Stimulated activated CD4-positive, alpha-beta T cell treated with anti-CD3 and anti-CD28 coated beads, Interleukin-4, amount 100 ng/mL, for 4 hours (primary cell): ENCODE measurements at places on chromosomes 4 and X.

GRCh38 chr4:127772769-127773671, 9.1 kb upstream of the HSPA4L start:
- DNase-seq = no peak

GRCh38 chrX:103439161-103439560, 62.8 kb downstream of the BEX3 start:
- no peak for DNase-seq

DNA sequence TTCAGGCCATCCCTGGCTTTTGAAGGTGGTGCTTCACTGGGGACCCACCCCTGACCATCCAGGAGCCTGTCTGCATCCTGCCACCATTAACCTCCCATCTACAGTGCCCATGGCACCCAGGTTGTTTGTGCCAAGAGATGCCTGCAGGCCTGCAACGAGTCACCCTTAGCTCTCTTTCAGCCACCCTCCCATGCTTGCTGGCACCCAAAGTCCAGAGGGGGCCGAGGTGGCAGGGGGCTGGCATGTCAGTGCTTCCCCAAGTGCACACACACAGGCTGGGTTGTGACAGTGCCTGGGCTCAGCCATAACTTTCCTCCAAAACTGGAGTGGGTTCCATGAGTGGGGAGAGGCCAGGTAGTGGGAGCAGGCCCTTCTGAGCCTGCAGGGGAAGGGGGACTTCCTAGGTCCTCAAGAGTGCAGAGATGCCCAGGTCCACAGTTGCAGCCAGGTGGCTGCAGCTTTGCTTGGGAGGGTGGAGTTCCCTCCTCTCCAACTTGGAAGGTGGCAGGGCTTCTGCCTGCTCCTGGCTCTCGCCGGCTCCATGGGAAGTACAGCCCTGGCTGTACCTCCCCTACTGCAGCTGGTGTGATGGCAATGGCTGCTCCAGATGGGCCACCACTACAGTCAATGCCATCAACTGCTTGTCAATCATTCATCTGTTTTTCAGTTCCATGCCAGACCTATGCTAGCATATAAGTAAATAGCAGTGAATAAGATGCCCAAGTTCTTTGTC, 235.9 kb upstream of the GIMD1 start:
- DNase-seq = no peak

GRCh38 chrX:18983666-18984380, at the start of gene PHKA2:
Gene PHKA2 (minus strand): TSS chrX:18984114. CDS start chrX:18983932, 182 bp downstream.
- peak; percentile 1 for DNase-seq

- DNase-seq = no peak
These were observed 125.6 kb downstream of the ARHGAP24 start for GRCh38 chr4:85600501-85600900.

DNA sequence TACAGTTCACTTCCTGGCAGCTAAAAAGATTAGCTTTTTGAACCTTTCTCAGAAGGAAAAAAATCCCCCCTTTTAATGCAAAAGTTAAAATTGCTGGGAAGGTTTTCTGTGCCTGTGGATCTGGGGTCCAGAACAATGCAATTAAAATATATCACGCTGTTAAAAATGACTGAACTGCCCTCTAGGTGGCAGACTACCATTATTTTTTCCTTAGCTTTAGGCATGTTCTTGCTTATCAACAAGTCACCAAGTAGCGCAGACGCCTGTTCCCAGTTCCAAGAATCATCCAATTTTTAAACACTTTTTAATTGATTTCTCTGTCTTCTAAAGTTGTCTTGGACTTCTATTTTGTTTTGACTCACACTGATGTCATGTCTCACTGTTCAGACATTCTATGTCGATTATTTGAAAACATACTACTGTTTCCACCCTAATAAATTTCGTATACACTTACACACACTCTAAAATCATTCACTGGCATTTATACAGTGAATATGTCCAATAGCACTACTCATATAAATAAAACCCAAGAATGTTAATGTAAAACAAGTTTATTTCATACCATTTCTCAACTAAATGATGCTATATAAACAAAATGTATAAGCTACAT, 661.6 kb downstream of the RAPGEF2 start:
- DNase-seq = no peak

DNA sequence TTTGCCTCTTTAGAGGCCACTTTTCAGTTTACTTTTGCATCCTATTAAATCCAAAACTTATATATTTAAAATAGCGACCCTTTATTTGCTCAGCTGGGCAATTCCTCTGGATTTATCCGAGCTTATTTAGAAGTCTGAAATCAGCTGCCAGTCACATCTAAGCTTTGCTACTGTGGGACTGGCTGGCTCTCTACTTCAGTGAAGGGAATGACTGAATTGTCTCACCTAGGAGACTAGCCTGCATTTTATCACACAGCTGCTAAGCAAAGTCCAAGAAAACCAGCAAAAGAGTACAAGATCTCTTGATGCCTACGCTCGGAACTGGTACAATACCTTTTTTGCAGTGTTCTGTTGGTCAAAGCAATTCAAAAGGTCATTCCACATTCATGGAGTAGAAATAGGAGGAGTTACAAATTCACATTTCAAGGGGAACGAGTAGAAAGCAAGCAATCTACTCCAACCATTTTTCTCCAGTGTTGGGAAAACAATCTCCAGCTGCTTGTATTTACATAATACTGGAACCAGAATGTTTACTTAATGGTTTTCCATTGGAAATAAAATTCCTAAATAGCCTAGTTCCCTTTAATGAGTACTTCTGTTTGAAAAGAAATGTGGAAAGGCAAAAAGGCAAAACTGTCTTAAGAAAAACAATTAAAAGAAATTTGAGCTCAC, 160.2 kb downstream of the MAGEB5 start:
- DNase-seq = no peak

- no peak for DNase-seq
These were observed 106.7 kb upstream of the GRXCR1 start for GRCh38 chr4:42785817-42786216.

- DNase-seq = no peak
These were observed 8.2 kb upstream of the GPAT3 start for GRCh38 chr4:83527671-83528070.

DNA sequence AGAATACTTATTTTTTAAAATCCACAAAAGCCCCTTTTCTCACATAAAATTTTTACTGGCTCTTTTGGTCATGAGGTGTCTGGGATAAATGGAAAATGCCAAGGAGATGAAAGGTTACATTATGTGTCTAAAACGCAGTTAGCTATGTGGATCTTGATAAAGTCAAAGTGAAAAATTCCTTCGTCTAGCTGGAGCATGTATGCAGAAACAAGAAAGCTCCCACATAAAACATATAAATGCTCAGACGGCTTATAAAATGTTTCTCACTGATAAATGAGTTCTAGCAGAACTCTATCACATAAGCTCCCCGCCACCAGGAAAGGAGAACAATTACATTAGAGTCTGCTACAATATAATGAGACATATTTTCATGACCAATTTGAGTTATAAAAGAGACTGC, 83.8 kb downstream of the TBC1D9 start:
- no peak for DNase-seq

DNA sequence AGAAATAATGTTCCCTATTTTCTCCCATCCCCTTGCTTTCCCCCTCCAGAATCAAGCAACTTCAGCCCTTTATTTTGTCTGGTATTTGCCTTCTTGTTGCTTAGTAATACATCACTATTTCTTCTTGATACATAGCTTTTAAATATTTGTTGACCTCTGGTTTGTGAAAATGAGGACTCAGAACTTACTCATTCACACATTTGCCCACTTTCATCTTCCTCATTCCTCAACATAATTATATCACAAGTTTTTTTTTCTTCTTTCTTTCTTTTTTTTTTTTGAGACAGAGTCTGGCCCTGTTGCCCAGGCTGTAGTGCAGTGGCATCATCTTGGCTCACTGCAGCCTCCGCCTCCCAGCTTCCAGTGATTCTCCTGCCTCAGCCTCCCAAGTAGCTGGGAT, 28.9 kb upstream of the NDUFC1 start:
- no peak for DNase-seq

DNA sequence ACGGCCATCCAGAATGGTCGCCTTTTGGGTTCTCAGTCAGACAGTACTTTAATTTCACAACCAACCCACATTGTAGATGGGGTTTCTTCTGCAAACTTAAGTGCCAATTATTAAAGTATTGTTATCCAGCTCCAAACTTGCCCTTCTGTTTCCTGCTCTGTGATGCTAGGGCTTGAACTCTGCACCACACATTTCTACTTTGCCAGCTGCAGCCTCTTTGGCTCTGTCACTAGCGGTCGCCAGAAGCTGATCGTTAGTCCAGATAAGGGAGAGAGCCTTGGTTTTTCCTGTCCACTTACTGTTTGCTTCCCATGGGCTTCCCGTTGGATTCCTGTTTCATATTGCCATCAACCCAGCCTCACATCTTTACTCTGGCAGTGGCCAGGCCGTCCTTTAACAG, 196.6 kb downstream of the ASB9 start:
- no peak for DNase-seq

GRCh38 chr4:126766241-126766640, 866.5 kb upstream of the INTU start:
- no peak for DNase-seq

DNA sequence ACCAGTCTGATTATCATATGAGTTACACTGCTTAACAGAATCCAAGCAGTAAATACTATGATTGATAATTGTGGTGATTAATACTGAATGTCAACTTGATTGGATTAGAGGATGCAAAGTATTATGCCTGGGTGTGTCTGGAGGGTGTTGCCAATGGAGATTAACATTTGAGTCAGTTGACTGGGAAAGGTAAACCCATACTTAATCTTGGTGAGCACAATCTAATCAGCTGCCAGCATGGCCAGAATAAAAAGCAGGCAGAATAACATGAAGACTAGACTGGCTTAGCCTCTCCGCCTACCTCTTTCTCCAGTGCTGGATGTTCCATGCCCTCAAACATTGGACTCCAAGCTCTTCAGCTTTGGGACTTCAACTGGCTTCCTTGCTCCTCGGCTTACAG, 961.3 kb downstream of the ADGRL3 start:
- DNase-seq = no peak

DNA sequence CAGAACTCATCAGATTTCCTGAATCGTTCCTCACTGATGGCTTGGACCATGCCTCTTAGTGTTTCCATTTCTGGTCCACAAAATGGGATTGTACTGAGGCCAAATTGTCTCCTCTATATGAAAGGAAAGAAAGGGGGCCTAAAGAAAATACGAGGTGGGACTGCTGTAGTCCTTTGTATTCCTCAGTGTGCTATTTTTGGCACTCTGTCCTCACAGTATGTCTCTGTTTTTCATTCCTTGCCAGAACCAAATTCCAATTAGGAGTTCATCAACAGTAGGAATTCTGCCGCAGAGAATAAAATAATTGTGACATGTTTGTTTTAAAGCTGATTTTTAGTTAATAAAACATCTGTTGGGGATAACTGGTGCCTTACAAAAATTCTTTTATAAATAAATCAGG, 515.7 kb downstream of the SMARCA1 start:
- DNase-seq = no peak

- DNase-seq = no peak
These were observed 219.3 kb upstream of the FTHL17 start for GRCh38 chrX:31291131-31291530.

- no peak for DNase-seq
These were observed 90.0 kb downstream of the GATB start for GRCh38 chr4:151670843-151671242.

DNA sequence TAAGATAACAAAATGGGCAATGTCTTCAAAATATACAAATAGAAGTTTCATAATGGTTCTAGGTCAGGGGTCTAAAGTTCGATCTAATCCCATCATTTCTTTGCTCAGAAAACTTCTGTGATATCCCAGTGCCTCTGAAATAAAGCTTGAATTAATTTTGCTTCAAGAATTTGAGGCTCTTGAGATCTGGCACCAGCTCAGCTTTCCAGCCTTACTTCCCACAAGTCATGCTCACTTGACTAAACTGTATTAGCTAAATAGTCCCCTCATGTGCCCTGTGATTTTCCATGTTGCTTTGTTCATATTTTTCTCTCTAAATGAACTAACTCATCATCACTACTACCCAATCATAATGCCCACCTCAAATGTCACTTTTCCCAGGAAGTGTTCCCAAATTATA, 50.8 kb upstream of the MBNL3 start:
- DNase-seq = no peak

- no peak for DNase-seq
These were observed 211.8 kb upstream of the CPEB2 start for GRCh38 chr4:14790494-14790893.

DNA sequence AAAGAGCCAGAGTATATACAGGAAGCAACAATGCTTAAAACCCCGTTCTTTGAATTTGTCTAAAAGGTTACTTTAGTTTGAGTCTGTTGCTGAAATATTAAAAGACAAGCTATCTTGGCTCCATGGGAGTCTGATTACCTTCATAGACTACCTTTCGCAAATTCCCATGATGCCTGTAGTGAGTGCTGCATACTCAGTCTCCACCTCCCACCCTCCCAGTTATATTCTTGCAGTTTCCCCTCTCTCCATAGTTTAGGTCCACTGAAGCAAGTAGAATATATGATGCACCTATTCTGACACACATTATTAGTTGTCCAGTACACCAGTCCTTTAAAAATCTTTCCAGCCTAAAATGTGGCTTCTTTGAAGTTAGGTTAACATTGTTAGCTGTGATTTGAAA, 2.4 kb downstream of the CNKSR2 start:
- DNase-seq = no peak

GRCh38 chr4:183888564-183888963, 16.5 kb upstream of the STOX2 start:
- DNase-seq = no peak

- DNase-seq = no peak
These were observed 348.7 kb upstream of the GALNTL6 start for GRCh38 chr4:171464499-171464898.

DNA sequence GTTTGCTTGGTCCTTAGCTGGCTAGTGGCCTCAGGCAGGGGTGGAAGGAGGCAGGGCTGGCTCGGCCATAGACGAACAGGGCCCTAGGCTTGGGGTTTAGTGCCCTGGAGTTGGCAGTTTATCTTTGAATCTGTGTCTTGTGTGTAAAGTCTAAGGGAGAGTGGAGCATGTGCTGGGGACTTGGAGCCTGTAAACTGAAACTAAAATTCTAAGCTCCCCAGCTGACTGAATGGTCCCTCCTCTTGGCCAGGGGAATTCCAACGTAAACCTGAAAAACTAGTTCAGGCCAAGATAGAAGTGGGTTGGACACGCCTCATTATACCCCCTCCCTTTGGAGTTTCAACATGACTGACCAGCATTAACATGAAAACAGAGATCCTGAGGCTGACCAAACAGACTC, 46.1 kb upstream of the GPR78 start:
- DNase-seq = no peak

DNA sequence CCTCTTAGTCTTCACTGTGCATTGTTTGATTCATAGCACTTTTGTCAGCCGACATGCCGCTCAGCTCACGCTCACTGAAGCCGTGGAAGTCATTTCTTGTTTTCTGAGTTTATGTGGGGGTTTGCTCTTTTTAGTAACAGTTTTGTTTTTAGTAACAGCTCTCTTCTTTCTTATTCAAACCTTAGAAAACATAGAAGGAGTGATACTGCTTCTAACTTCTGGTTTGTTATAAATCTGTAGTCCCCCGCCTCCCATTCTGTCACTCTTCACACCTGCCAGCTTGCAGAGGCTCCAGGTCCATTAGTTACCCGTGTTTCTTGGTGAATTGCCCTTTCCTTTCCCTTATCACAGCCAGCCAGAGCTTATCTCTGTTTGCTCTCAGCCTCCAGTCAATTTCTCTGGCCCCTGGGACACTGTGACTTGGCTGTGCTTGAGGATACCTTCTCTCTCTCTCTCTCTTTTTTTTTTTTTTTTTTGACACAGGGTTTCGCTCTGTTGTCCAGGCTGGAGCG, 50.5 kb downstream of the GRK4 start:
- DNase-seq = no peak

GRCh38 chrX:119382606-119383005, 16.5 kb upstream of the SLC25A43 start:
- DNase-seq = no peak
